Islet precursor cell (in vitro differentiated cells): ENCODE measurements at places on chromosomes 5 and 9.

DNA sequence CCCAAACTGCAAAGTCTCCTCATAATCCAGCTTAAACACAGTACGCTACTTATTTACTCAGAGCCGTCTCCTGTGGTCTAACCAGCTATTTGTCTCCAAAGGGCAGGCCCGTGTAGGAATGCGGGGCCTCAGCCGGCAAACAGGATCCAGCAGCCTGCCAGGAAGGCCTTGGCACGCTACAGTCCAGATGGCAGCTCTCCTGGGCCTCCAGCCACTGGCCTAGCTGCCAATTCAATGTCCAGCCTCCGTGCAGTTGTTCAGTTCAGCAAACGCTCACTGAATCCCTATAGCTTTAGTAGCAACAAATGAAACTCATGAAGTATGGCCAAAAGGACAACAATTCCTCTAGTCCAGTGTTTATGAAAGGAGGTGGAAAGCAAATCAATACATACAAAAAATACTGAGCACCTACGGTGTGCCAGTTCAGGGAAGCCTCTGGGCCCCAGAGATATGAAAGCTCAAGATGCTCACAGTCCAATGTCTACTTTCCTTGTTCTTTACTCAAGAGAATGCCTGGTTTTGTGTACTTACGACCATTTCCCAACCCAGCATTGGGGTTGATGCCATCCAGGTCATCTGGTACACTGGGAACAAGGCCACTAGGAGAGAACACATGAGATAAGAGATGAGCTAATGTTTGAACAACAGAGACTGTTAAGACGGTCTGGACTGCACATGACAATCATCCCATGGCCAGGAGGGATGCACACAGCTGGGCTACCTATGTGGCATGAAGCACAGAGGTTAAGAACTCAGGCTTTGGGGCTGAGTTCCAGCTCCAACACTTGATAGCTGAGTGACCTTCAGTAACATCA is 8.3 kb downstream of the CDK5RAP2 start:
- no peak for DNase-seq

DNA sequence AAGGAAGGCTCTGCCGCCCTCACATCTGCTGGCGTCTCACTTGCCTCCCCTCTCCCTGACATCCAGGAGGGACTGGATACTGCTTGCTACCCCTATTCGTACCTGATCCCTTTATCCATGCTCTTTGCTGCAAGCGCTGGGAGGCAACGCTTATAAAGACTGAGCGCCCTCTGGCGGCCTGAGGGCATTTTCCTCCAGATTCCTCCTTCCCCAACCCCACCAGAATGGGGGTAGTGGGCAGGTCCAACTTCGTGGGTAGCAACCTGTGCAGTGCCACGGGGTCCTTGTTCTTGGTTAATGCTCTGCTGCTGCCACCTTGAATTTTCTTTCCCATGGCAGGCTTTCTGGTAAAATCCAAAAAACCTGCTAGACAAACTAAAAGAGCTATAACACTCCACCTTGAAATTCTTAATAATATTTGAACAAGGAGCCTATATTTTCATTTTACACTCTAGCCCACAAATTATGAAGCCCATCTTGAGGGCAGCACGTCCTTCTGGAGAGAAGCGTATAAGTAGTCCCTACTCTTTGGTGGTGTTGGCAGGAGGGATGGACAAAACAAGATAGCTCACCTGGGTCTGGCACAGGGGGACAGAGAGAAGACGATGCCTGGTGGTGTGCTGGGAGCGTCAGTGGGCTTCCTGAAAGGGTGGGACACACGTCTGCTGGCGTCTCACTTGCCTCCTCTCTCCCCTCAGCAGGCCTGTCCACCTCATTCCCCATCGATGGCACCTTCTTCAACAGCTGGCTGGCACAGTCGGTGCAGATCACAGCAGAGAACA is 52.5 kb downstream of the JADE2 start:
- peak; percentile 84 for DNase-seq

DNA sequence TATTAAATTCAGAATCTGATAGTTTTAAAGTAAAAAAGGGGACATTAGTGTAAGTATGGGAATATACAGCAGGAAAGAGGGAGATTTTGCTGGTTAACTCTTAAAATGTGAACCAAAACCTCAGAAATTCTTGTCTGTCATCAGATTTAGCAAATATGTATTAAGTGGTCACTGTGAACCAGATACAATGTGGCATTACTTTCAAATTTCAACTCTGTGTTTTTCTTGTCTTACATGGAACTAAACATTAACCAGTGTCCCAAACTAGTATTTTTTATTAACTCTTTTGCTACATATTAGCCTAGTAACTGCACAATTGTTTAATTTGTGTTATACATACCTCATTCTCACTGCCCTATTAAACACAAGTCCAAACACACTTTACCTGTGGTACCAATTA is 259.9 kb upstream of the RASA1 start:
- DNase-seq = no peak

GRCh38 chr9:87855061-87855460 is 27.6 kb upstream of the SPATA31E1 start:
- peak; percentile 29 for DNase-seq

DNA sequence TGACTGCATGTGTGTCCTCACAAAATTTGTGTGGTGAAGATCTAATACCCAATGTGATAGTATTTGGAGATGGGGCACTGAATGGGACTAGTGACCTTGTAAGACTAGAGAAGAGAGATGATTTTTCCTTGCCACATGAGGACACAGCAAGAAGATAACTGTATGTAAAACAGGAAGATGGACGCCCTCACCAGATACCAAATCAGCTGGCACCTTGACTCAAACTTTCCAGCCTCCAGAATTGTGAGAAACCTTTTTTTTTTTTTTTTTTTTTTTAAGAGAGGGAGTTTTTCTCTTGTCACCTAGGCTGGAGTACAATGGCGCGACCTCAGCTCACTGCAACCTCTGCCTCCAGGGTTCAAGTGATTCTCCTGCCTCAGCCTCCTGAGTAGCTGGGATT is 40.3 kb downstream of the UBTD2 start:
- no peak for DNase-seq

DNA sequence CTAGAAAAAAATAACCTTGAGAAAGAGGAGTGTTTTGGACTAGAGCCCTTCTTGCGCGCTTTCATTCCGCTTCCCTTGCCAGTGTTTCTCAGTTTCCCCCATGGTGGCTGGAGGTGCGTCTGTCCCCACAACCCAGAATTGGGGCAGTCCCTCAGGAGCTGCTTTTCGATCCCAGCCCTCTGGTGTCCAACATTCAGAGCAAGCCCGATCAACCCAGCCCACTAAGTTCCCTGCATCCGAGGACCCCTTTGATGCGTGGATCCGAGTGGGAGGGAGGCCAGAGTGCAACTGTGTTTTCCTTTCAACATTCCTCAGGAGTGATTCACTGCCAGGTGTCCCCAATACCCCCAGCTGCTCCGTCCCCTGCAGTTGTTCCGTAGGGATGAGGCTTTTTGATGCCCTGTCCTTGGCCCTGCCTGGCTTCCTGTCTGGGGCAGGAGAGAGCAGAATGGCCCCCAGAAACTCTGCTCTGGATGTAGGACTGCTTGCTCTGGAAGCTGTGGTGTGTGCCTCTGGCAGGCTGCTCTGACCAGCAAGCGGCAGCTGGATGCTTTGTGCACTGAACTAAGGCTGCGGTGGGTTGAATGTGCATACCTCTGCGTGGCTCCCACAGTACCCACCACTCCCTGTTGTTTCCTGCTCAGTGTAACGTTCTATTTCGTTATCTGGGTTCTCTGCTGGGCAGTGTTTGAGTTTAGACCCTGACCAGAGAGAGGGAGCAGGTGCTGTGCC is 117.5 kb downstream of the BOD1 start:
- DNase-seq = peak; percentile 74

- no peak for DNase-seq
Measured at GRCh38 chr5:37663538-37663937, 176.3 kb downstream of the GDNF start.

GRCh38 chr5:76689321-76690036 is 26.4 kb upstream of the F2R start:
- no peak for DNase-seq

GRCh38 chr5:74632947-74633356 is 7.6 kb downstream of the ENC1 start:
- no peak for DNase-seq

GRCh38 chr5:1919750-1920149 is 37.0 kb upstream of the IRX4 start:
- peak; percentile 20 for DNase-seq

- no peak for DNase-seq
Measured at GRCh38 chr5:71748360-71748759, 29.3 kb downstream of the CARTPT start.

GRCh38 chr5:16853518-16853917 is 82.6 kb downstream of the MYO10 start:
- no peak for DNase-seq

GRCh38 chr9:129052592-129052991 is 16.2 kb downstream of the MIGA2 start:
- DNase-seq = no peak

GRCh38 chr5:140402258-140403074 is 833 bp downstream of the ANKHD1 start:
- peak; percentile 90 for DNase-seq

DNA sequence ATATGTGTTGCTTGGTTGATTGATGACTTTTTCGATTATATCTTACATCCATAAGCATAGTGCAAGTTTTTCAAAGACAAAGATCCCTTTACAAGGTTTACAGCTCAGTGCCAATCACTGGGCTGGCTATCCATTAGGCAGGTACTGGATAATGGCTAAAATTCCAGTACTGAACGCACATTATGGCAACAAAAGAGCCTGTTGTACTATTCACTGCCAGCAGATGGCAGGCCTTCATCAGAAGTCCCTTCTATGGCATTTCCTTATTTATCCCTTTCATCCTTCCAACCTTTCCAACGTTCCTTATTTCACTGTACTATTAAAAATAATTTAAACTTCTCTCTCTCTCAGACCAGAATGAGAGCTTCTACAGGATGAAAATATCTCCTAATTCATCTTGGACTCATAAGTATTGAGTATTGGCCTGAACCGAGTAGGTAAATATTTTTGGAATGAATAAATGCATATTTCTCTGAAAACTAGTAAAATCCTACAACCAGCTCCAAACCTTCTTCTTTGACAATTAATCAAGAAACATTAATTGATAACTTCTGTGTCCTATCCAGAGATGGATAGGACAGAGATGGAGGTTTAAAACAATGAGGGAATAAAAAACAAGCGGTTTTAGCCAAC is 6.7 kb upstream of the WNT8A start:
- peak; percentile 70 for DNase-seq

GRCh38 chr5:66443462-66444130 is 152.6 kb upstream of the MAST4 start:
- DNase-seq = no peak

DNA sequence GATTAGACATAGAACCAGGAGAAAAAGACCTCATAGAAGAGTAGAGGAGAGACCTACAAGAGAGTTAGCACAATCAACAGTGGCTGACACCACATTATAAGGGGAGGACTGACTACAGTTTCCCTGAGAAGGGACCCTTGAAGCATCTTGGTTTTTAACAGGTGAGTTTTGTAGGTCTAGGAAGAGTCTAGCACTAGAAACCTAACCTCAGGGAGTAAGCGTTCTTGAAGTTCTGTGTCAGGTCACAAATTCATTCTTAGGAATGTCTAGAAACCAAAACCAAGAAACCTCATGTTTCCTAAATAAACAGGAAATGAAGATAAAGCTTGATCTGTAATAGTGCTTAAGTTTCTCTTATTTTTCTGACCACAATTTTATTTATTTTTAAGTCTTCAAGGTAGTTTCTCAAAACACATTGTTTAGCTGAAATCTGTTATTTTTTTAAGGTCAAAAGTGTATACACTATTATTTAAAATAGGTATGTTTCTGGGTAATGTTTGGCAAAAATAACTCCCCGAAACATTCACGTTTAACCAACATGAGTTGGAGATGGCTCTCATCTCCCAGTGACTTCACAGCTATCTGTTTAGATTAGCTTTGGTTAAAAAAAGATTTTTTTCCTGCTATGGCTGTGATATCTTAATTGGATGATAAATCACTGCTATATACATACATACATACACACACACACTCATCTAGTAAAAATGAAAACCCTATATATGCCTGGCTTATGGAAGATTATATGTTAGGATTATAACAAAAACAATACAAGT is 37.1 kb downstream of the MAP3K1 start:
- no peak for DNase-seq

DNA sequence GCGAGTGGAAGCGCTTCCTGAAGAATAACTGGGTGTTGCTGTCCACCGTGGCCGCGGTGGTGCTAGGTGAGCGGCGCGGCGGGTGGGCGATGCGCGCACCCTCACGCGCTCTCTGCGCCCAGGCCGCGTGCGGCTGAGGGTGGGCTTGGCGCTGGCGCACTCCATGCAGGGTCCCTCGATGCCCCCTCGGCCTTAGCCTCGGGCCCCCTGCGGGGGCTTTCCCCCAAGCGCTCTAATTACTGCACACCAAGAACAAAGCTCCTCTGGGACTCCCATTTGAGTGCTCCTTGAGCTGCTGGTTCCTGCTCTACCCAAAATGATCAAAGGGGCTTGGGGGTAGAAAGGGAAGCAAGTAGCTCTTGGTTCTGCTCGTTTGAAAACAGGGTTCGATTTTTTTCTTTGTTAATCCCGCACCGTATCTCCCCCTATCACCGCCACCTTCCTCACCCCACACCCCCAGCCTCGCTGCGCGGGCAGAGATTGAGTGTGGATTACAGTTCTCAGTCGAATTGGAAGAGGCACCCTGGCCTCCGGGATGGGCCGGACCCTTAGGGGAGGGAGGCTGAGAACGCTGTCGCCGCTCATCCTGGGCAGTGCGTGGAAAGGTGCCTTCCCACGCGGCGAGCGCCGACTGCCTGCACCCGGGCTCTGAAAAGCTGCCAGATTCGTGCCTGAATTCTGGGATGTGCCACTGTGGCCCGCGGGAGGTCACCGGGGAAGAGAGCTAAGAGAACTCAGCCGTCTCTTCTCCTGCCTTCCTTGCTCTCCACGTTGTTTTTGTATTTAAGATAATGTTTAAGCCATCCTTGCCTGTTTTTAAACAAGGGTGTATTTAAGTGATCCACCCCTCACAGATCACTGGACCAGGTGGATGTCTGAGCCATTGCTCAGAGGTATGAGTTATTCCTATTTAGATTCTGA is 697 bp downstream of the SLC1A1 start:
- DNase-seq = no peak

DNA sequence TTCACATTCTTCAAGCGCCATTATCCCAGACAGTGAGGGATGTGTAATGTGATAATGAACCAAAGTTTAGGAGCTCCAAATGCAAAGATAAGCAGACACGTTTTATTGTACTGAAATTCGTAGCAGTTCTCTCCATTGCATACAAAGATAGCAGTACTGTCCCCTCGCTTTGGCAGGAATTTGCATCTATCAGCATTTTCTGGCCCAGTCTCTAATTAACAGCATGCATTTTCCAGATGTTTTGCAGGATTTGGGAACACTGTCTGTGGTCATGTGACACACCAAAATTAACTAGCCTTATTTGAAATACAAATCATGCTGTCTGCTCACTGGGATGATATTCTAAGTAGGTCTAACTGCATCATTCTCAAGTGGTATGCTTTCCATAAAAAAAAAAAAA is 235.9 kb upstream of the TRPM3 start:
- DNase-seq = no peak

DNA sequence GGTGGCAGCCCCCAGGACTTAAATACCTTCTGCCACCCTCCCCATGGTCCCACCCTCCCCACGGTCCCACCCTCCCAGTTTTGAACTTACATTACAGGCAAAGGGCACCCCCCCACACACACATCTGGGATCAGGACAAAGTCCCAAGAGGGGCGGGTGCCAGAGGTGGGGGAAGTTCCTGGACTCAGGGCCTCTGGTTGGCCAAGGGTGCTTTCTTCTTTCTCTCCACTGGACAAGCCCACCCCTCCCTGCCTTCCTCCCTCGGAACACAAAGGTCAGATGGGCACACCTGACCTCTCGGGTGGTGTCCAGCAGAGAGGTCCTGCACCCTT is 19.1 kb upstream of the RALGDS start:
- no peak for DNase-seq

GRCh38 chr5:93716453-93716852 is 24.9 kb downstream of the POU5F2 start:
- no peak for DNase-seq
